Stimulated activated naive CD8-positive, alpha-beta T cell treated with anti-CD3 and anti-CD28 coated beads, Interleukin-15, Interleukin-2, amounts not matched to agents 100 U/mL and 50 U/mL, for 24 hours (primary cell): ENCODE measurements at places on chromosomes 1 and 21.
A peak's percentile ranks its signal among the peaks of the same experiment; 100 is the strongest.

- DNase-seq, result peak; percentile 54
These were observed 3.4 kb downstream of the KIF21B start for GRCh38 chr1:201020040-201020591.

- no peak for DNase-seq
These were observed 211.7 kb upstream of the POGK start for GRCh38 chr1:166627558-166627957.

DNA sequence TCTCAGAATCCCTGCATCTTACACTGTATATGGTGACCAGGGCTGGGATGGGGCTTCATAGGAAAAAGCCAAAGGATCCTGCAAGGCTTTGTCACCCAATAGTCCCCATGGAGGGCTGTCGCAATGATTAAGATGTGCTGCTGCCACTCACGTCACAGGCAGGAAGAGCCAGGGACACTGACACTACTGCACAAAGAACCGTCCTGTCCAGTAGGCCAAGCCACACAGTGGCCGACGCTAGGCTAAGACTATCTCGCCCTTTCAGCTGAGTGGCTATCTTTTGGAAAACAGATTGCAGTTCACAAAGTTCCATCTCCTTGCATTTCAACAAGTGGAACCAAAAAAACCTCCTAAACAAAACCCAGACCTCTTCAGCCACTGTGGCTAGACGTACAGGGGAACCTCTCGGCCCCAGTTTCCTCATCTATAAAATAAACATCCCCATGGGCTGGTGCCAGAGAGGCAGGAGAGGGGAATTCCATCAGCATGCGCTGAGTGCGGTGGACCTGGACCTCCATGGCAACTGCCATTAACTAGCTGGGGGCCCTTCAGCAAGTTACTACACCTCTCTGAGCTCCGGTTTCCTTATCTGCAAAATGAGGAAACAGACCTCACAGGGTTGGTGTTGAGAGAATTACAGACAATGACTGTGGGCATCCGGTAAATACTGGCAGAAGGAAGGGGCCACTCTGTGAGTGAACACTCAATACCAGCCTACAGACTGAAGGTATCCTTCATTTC, 8.7 kb downstream of the CAPZB start:
- peak; percentile 42 for DNase-seq

- no peak for DNase-seq
These were observed 18.8 kb downstream of the AVPR1B start for GRCh38 chr1:206098242-206098919.

DNA sequence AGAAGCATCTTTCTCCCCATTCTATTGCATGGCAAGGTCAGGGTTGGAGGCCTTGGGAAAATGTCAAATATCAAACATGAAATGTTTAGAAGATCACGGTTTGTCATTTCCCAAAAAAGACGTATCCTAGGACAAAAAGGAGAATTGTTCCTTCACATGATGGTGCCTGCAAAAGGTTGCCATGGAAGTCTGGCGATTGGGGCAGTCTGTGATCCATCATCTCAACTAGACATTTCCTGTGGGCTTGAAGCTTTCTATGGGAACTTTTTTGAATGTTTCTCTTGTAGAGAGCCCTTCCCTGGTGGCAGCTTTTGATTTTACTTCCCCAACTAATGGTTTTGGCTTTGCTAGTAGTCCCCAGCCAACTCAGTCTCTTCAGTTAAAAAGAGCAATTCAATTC, 106.3 kb downstream of the TGFB2 start:
- no peak for DNase-seq

DNA sequence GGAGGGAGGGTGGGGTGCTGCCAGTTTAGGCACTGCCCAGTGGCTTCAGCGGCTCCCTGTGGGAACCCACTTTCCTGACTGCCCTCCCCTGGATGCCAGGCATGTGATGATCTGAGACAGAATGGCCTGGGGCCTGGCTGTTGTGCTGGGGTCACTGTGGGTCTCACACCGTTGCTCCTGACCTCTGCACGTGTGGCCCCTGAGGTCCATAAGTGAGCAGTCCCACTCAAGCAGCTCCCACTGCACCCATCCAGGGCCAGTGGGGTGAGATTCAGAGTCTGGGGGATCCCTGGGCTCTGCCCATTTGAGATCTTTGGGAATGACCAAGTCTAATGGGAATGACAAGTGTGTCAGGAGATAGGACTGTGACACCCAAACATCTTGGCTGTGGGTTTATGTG, 18.0 kb downstream of the PODN start:
- no peak for DNase-seq

GRCh38 chr21:41774467-41775148, 7.8 kb upstream of the RIPK4 start:
- DNase-seq, result no peak

DNA sequence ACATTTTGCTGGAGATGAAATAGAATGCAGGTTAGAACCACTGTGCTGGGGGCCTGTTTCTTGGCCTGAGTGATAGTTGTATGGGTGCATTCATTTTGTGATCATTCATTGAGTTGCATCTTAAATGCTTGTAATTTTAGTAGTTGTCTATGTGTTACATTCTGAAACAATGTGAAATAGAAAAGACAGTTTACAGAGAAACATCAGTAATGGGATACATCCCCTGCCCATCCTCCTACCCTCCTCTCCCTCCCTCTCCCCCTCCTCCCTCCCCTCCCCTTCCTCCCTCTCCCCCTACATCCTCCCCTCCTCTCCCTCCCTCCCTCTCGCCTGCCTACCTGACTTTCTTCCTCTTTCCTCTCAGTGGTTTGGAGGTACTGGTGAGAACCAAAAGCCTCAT, 54.5 kb upstream of the COL6A1 start:
- no peak for DNase-seq

GRCh38 chr1:100736746-100737145, 17.2 kb downstream of the VCAM1 start:
- no peak for DNase-seq

DNA sequence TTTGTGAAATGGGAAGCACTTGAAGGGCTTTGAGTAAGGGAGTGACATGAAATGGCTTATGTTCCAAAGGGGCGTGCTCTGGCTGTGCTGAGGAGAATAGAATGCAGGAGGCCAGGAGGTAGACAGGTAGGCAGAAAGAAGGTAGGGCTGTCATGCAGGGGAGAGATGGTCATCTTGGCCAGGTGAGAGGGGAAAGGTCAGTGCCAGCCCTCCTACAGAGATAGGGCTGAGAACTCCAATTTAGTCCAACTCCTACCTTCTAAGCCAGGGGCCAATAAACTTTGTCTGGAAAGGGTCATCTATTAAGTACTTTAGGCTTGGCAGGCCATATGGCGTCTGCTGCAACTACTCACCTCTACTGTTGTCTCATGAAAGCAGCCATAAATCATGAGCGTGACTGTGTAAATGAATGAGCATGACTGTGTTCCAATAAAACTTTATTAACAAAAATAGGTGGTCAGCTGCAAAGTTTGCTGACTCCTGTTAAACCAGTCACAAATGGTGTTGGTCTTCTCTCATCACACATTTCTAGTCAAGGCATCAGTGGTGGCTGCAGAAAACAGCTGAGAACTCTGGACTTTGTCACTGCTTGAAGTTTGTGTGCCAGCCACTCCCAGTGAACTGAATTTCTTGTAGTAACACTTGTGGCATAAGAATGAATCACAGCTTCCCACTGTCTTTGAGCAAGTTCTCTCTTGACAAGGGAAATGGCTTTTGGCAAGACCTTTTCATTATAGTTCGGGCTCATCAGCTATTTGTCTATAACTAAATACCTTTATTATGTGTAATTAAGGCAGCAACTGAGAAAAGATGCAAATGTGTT, 32.0 kb upstream of the CD2 start:
- DNase-seq, result no peak

GRCh38 chr1:199956005-199956404, 71.5 kb upstream of the NR5A2 start:
- no peak for DNase-seq

- DNase-seq, result no peak
These were observed 68.3 kb upstream of the RC3H1 start for GRCh38 chr1:174090471-174090870.

- no peak for DNase-seq
These were observed 5.0 kb upstream of the PMVK start for GRCh38 chr1:154941333-154942013.

GRCh38 chr1:7541629-7542028, 229.5 kb upstream of the VAMP3 start:
- DNase-seq, result no peak

- DNase-seq, result no peak
These were observed 1.3 kb downstream of the TRIM67 start for GRCh38 chr1:231162970-231163829.

- DNase-seq, result peak; percentile 3
These were observed 485.3 kb upstream of the PTBP2 start for GRCh38 chr1:96236156-96236739.

DNA sequence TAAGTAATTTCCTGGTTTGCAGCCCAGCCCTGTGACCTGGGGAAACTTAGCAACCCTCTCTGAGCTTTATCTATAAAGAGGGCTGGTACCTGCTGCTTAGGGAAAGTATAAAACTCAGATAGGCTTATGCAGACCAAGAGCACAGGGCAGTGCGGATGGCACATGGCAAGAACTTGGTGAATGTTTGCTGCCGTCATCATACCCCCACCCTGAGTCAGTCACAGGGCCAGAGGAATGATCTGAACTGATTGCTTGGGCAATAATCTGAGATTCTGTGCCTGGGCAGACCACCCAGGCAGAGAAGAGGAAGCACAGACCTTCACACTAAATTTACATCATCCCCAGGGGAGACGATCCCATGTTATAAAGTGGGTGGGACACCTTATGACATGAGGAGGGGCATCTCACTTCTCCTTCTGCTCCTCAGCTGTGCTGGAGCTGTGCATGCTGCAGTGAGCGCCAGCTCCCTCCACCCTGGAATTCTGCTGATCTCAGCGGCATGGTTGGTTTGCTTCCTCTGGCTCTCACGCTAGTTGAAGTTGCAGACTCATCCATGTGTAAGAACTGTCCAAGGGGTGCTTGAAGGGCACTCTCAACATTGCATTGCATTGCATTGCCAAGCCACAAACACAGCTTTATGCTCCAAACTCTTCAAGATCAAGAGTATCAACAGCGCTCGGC, 197.1 kb downstream of the AJAP1 start:
- no peak for DNase-seq

- DNase-seq, result no peak
These were observed 14.5 kb upstream of the GBP3 start for GRCh38 chr1:89037186-89037585.

DNA sequence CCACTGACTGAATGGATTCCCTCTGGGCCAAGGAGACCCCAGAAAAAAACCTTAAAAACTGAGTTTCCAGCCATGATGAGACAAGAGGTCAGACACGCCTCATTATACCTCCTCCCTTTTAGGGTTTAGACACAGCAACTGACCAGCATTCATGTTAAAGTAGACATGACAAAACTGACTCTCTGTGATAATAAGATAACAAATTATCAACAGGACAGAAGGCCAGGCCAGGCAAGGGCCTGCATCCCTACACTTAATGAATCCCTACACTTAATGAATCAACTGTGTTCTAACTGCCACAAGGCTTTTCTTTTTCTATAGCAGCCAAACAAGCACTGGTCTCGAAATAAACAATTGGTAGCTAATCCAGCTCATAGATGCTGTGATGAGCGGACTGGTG, 33.3 kb upstream of the FAM89A start:
- DNase-seq, result no peak
